Astrocyte of the cerebellum (primary cell): ENCODE measurements at places on chromosomes 13 and 19.

GRCh38 chr19:12789098-12789903 is 2.0 kb upstream of the JUNB start:
- DNase-seq = no peak

GRCh38 chr13:114142640-114143490 is 10.4 kb upstream of the RASA3 start:
- no peak for DNase-seq

GRCh38 chr13:49527123-49527522 is 31.4 kb downstream of the PHF11 start:
- DNase-seq = no peak

- DNase-seq = peak; percentile 31
These were observed 194.7 kb downstream of the B3GLCT start for GRCh38 chr13:31394506-31394905.
